Cortex of kidney (tissue), 1 donor: ENCODE measurements at places on chromosomes 6 and 20.

GRCh38 chr20:4666001-4666479 is 55.7 kb upstream of the PRND start:
- DNase-seq: no peak

GRCh38 chr20:21516180-21516567 is 2.3 kb upstream of the NKX2-2 start:
- no peak for DNase-seq

GRCh38 chr20:5970381-5970780 is 19.9 kb downstream of the MCM8 start:
- DNase-seq: no peak

- DNase-seq: no peak
Measured at GRCh38 chr6:160173806-160174527, 52.4 kb downstream of the SLC22A1 start.

GRCh38 chr20:47591231-47591630 is 89.5 kb downstream of the NCOA3 start:
- DNase-seq: no peak

DNA sequence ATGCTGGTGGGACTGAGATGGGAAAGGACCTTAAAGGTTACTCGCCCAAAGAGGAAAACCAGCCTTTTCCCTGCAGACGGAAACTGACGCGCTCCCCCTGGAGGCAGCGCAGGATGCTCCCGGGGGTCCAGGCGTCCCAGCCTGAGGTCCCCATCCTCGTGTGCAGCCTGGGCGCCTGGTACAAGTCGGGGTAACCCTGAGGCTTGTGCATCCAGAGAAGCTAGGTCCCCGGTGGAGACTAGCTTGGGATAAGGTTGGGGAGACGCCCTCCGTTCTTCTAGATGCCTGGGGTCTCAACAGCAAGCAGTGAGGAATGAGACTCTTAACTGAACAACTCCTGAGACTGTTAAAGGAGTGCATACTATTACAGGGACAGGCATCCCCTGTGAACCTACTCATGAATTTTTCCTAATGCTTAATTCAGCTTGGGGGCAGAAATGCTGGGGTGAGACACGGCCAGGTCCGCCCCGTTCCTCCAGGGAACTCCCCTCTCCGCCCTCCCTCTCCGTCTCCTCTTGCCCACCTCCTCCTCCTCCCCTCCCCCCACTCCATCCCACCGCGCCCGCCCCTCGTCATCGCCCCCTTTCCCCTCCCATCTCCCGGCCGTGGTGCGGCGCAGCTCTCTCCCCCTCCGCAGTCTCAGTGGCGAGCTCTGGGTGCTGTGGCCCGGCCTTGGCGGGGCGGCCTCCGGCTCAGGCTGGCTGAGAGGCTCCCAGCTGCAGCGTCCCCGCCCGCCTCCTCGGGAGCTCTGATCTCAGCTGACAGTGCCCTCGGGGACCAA is at the start of gene PRSS35:
PRSS35 (plus strand) TSS at position 634 of the 781 bp plus-strand sequence. CDS start 10,908 bp downstream, outside the sequence.
- no peak for DNase-seq

DNA sequence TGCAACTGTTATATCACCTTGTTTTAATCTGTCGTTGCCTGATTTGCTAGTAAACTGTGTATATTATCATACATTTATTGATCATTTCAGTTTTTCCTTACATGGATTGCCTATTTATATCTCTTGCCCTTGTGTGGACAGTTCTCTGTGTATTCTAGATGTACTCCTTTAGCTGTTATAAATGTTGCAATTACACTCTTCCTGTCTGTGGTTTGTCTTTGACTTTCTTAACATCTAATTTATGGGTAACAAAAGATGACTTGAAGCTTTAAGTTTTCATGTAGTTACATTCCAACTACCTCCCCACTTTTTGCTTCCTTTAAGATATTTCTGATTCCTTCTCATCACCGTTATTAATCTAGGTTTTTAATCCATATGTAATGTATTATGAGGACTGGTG is 22.6 kb downstream of the PLCB1 start:
- no peak for DNase-seq

DNA sequence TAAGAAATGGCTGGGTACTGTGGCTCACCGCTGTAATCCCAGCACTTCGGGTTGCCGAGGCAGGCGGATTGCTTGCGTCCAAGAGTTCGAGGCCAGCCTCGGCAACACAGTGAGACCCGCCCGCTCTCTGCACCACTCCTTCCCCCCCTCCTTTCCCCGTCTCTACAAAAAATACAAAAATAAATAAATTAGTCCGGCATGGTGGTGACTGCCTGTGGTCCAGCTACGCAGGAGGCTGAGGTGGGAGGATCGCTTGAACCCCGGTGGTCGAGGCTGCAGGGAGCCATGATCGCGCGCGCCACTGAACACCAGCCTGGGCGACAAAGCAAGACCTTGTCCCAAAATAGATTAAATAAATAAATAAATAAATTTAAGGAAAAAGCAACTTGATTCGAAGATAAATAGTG is 448 bp upstream of the RNF114 start:
- no peak for DNase-seq

- no peak for DNase-seq
Measured at GRCh38 chr6:122268394-122268793, 131.1 kb upstream of the HSF2 start.

DNA sequence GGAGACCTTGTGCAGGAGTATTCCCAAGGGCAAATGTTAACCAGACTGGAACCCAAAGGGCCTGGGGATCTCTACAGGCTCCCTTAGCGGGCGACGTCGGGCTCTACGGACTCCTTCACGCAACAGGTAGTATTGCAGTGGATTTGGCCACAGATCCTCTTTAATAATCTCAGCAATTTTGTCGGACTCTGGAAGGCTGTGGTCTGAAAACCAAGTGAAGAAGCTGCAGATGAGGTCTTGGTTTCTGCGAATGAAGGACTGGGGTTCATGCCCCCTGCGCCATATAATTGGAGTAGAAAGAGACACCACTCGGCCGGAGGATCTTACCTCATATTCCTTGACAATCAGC is 1.3 kb downstream of the TSPYL1 start:
- no peak for DNase-seq

GRCh38 chr20:63177134-63177784 is 38.7 kb downstream of the YTHDF1 start:
- DNase-seq: no peak

- DNase-seq: no peak
Measured at GRCh38 chr20:62208795-62209755, 11.0 kb downstream of the HRH3 start.

DNA sequence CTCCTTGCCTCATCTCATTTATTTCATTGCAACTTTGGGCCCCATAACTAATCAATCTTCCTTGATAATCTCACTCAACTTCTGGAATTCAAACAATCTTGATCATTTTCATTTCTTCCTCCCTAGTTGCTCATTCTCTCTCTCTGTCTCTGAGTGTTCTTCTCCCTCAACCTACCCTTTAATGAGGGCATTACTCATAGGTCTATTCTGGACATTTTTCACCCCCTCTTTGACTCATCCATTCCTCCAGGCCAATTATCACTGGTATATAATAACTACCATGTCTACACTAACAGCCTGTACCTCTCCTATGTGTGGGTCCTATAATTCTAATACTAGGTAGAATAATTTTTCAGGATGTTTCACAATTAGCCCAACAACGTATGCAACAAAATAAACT is 78.8 kb downstream of the COL21A1 start:
- no peak for DNase-seq

DNA sequence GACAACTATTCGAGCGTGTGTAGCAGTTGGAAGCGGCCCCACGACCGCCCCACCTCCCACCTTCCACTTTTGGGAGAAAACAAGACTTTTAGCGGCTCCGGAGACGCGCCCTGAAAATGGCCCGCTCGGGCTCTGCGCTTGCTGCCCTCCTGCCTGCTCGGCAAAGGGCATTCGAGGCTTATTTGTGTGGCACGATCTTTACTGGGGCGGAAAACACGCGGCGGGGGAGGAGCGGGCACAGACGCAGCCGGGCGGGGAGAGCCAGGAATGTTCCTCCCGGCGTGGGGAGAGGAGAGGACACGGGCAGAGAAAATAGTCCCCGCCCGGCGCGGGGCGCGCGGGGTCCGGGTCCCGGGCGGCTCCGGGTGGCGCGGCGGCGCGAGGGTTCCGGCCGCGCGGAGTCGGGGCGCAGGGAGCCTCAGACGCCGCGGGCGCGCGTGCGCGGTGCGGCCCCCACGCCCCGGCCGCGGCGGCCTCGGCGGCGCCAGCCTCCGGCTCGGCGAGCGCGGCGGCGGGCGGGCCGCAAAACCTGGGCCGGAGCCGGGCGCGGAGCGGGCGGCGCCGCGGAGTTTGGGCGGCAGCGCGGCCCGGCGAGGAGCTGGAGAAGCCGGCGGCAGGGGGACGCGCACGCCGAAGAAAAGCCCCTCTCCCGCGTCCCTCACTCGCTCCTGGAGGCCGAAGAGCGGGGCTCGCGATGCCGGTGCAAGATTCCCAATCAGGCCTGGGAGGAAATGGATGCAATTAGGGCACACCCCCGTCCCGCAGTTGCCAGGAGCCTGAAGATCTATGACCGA is 90.0 kb upstream of the ARID1B start:
- DNase-seq: peak; percentile 52

- DNase-seq: no peak
Measured at GRCh38 chr6:28589234-28589956, 63.7 kb downstream of the GPX5 start.

GRCh38 chr6:106870824-106871717 is 103.5 kb downstream of the CD24 start:
- DNase-seq: no peak

DNA sequence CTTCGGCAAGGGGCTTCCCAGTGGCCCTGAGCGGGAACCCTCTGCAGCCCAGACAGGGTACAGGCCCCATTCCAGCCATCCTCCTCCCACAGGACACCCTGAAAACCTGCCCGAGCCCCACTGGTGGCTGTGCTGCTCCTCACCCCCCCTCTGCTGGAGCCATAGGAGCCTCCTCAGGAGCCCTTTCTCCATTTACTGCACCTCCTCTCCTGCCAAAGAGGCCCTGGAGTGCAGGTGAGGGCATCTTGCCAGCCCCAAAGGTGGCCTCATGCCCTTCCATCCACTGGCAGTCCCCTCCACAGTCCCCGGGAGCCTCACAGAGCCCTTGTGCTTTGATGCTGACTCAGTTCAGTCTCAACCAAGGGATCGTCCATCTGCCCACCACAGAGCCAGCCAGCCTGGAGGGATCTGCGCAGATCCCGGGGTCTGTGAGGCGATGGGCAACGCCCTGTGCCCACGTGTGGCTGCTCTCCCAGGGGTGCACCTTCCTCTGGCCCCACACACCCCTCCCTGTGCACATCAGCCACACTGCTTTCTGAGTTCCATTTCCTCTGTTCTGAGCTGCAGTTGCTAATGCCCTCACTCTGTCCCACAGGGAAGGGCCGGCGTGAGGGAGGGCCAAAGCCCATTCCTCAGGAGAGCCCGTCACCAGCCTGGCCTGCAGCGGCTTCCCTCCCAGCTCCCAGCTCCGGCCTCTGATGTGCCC is 228.5 kb downstream of the DLL1 start:
- no peak for DNase-seq

DNA sequence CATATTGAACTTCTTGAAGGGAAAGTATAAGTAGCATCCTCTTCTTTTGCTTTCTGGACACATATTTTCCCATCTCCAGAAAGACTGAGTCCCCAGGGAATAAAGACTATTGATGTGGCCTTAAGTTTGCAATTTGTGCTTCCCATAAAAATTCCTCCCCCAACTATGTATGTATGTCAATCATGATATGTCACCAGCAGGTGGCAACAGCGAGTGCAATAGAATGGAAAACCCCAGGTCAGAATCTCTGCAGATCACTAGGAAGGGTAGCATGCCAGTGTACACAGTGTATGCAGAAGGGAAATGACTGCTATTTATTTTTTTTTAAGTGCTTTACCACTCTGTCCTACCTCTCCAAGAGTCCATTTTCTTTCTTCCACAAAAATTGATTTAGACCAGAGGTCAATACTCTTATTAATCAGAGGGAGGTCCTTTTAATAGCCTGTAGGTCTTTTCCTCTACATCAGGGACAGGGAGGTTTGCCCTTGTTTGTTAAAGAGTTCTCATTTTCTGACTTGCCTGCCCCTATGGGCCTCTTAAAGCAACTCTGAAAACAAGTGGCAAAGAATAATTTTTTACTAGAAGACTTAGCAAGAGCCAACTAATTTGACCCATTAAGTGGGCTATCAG is 61.4 kb downstream of the BMP2 start:
- DNase-seq: no peak

GRCh38 chr20:4951299-4951698 is 50.0 kb downstream of the SLC23A2 start:
- no peak for DNase-seq

DNA sequence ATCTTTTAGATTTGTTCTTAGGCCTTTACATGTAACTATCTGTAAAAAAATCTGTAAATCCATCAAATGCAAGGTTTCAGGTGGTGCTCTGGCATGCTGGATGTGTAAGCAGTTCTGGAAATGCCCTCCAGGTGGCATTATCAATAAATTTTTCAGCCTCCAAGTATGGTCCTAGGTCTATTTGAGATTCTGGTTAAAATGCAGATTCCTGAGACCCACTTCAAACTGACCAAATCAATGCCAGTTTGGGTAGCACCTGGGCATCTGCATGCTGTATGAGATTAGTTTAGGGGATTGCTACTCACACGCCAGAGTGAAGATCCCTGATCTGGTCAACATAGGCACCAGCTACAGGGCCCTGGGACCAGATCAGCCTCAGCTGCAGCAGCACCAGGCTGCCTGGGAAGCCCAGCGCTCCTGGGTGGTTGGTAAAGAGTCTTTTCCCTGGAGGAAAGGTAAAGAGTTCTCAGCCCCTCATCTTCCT is 507.3 kb upstream of the CITED2 start:
- DNase-seq: no peak

GRCh38 chr6:1856381-1856780 is 246.7 kb downstream of the FOXC1 start:
- no peak for DNase-seq

- DNase-seq: no peak
Measured at GRCh38 chr6:22113026-22113766, 183.6 kb downstream of the PRL start.

GRCh38 chr6:64848467-64848866 is 858.6 kb downstream of the EYS start:
- DNase-seq: no peak

DNA sequence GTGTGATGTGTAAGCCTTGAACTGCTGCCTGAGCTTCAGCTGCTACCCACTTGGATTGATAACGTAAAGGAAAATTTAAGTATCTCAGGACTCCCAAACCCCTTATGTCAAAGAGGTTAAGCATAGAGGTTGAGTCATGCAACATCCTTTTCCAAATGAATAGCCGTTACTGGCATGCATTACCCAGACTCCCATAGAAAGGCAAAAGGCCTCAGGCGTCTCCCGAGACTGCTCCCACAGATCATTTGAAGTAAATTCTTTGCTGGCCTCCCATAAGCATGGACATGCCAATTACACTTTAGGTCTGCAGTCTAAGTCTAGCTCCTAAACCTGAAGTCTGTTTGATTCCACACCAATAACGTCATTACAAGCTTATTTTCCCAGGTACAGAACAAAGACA is 14.7 kb downstream of the IPCEF1 start:
- no peak for DNase-seq
